CD4-positive, alpha-beta T cell (primary cell): ENCODE measurements at places on chromosomes 5 and 9. TPM values are rescaled to one million over a fixed set of nuclear protein-coding genes. Genes with fewer than 3 reads are reported as not detected.
A peak's percentile ranks its signal among the peaks of the same experiment; 100 is the strongest.

The NSMF gene
- 109 TPM for total RNA-seq

DNA sequence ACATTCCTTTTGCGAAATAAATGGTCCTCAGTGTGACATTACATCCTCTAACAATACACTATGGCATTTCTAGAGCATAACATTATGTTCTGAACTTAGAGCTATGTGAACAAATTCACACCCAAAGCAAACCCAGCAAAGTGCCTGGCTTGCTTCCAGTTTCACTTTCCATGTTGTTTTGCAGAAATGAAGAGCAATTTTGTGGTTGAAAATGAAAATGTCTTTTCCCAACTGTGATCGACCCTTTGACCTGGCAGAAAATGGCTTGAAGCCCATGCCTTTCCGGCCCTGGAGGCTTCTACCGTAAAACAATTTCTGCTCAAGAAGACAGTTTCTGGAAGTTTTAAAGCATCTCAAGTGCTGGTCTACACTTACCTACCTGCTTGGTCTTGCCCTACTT, 344.7 kb upstream of the RGMB start:
- DNase-seq, result no peak
- H3K27me3 ChIP-seq, result no peaks in the 10 kb centered on the region
- H3K36me3 ChIP-seq, result no peaks in the 10 kb centered on the region
- H3K4me1 ChIP-seq, result no peaks in the 10 kb centered on the region

The ELAVL2 gene
- total RNA-seq, result not detected

GRCh38 chr9:120526534-120526933, 53.4 kb downstream of the CDK5RAP2 start:
- no peak overlapping the region for H3K4me3 ChIP-seq
- no peaks in the 10 kb centered on the region for H3K27me3 ChIP-seq
- no peak for DNase-seq

The PFN3 gene
- total RNA-seq, result not detected

The MRPL36 gene
- 18.2 TPM for total RNA-seq

GRCh38 chr5:105150323-105150722, 1587.7 kb upstream of the NUDT12 start:
- H3K27ac ChIP-seq, result no peak overlapping the region
- H3K4me3 ChIP-seq, result no peak overlapping the region
- no peaks in the 10 kb centered on the region for H3K4me1 ChIP-seq
- no peaks in the 10 kb centered on the region for H3K36me3 ChIP-seq

The RABEPK gene
- total RNA-seq, result 8.3 TPM

- H3K4me3 ChIP-seq, result peak overlapping the region; percentile 75
- no peaks in the 10 kb centered on the region for H3K27me3 ChIP-seq
- peak; percentile 36 for DNase-seq
- H3K4me1 ChIP-seq, result peaks cover 14% of the 10 kb centered on the region
These were observed 478 bp downstream of the RAB14 start for GRCh38 chr9:121201045-121201737.
